Gastrocnemius medialis (tissue), 4 donors: ENCODE measurements at places on chromosomes 4 and X.

- no peak for DNase-seq
These were observed 127.7 kb downstream of the SLC7A11 start for GRCh38 chr4:138114434-138114833.

DNA sequence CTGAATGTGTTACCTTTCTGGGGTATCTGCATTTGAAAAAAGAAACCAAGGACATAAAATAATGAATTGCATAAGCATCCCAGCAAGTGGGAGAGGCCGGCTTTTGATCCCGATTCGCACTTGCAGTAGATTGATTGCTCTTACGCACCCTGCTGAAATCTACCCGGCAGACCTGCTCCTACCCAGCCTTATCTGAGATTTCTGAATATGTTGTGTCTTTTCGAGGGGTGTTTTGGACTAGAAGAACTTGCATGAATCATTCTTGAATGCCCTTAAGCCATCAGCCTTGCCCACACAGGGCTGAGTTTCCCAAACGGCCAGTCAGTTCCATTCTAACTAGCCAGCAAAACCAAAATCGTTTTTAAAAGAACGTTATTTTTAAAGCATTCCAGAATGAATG is 174.4 kb upstream of the BCOR start:
- no peak for DNase-seq

- no peak for DNase-seq
These were observed 22.0 kb downstream of the NDNF start for GRCh38 chr4:121050300-121050699.

GRCh38 chr4:152112190-152112589 is 351.4 kb upstream of the GATB start:
- DNase-seq = no peak

DNA sequence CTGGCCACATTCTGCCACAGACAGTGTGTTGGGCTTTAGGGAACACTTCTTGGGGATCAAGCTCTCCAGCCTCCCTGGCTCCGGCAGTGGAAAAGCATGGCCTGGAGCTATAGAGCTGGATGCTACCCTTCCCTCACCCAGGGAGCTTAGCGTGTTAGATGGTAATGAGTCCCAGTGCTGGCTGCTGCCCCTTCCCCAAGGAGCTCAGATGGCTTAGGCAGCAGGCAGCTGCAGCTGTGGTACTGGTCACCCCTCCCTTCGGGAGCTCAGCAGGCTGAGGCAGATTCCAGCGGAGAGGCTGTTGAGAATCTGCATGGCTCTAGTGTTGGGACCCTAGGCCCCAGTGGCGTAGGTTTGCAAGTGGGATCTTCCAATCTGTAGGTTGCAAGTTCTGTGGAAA is 19.5 kb downstream of the TMEM144 start:
- no peak for DNase-seq

- no peak for DNase-seq
These were observed 738.3 kb upstream of the TENM3 start for GRCh38 chr4:181504924-181505323.

GRCh38 chrX:30806187-30806728 is 82.8 kb downstream of the TAB3 start:
- DNase-seq = no peak

- DNase-seq = no peak
These were observed 113.5 kb downstream of the DDIT4L start for GRCh38 chr4:100076753-100077152.

- no peak for DNase-seq
These were observed 1460.8 kb downstream of the RAPGEF2 start for GRCh38 chr4:160563552-160564282.

DNA sequence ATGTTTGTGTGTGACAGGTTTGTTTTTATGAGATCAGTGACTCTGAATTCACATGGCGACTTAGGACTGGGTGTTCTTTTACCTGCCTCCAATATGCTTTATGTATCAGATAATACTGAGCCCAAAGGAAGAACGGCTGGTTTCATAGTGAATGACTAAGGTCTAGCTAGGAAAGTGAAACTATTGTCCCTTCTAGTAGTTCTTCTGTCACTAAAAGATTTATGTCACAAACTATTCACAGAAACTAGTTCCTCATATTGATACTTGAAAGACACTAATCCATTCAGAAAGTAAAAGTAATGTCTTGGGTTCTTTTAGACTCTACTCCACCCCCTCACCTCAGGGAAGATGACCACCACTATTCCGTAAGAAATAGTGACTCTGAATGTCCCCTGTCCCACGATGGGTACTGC is 81.7 kb downstream of the EGF start:
- no peak for DNase-seq

- no peak for DNase-seq
These were observed 95.0 kb downstream of the FAM53A start for GRCh38 chr4:1589098-1589497.

- DNase-seq = no peak
These were observed 24.7 kb upstream of the CT47A1 start for GRCh38 chrX:121010218-121010617.

DNA sequence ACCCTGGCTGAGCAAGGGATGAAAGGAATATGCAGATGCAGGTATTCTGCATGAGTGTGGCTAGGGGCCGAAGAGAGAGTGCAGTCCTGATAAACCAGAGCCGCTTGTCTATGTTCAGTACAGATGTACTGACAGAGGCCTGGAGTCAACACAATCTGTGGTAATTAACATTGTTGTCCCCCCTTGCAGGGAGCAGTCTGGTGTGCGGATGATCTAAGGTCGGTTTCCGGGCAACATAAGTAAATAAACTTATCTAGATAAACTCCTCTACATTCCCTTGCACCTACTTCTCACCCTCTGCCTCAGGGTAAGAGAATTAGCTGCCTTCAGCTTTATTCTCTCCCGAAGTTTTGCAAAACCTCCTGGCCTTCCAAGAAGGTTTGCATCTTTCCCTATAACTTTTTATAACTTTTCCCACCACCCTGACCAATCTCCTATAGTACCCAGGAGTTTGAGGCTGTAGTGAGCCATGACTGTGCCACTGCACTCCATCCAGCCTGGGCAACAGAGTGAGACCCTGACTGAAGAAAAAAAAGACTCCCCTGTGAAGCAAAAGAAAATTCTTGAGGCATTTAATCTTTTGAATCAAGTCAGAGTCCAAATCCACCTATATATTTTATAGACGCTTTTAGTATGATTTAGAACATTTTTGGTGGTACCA is 26.6 kb downstream of the SNX25 start:
- DNase-seq = no peak

DNA sequence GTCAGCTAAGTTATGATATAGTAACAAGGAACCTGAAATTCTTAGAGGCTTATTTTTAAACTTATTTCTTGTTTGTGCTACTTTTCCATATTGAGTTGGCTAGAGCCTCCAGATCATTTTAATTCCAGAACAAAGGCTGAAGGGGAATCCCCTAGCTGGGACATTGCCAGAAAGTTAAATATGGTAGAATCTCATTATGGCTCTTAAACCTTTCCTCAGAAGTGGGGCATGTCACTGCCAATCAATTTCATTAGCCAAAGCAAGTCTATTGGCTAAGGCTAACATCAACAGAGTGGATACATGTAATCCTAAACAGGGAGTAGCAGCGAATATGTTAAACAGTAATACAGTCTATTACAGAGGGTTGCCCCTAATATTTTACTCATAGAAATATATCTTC is 47.0 kb downstream of the FTHL17 start:
- no peak for DNase-seq

DNA sequence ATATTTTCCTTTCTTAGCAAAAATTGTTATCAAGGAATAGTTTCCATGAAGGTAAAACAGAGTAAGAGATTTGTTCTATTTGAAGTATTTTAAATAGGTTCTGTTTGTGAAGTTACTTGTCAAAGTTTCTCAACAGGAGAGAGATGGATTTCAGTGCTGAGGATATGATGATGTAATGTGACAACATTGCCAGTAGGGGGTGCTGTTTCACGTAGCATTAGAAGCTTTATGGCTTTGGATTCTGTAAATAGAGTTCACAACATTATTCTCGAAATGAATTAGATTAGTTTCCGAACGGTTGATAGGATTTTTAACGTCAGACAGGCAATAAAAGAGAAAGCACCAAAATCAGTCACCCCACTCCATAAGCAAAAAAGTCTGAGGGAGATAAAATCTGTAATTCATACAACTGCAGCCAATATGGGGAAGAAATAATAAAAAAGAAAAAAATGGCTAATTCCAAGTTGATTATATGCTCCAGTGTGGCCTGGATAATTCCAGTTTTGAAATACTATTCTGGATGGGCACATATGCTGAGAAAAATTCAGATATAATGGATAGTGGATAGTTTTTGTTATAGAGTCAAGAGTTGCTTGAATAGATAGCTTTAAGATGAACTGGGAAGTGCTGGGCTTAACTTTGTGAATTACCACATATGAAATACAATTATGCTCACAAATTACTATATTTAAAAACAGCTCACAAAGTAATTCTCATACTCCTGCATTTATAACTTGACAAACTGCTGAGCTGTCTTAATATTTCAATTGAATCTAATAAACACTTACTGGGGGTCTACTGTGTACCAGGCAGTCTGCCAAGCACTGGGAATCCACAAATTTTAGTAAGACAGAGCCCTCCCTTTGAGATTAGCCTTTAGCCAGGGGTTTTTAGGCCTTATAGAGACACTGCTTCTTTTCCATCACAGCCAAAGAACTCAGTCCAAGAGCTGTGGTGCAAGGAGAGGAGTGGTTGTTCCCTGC is 109.1 kb downstream of the GPAT3 start:
- DNase-seq = no peak

DNA sequence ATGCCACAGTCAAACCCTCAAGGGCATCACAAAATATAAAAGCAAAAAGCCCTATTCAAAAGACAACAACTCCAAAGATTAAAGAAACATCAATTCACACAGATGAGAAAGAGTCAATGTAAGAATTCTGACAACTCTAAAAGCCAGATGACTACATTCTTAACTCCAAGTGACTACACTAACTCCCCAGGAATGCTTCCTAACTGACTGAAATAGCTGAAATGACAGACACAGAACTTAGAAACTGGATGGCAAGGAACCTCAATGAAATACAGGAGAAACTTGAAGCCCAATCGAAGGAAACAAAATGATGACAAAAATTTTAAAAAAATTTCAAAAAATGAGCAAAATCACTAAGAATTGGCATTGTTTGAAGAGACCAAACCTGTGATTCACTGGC is 1047.6 kb upstream of the PCDH10 start:
- DNase-seq = no peak

DNA sequence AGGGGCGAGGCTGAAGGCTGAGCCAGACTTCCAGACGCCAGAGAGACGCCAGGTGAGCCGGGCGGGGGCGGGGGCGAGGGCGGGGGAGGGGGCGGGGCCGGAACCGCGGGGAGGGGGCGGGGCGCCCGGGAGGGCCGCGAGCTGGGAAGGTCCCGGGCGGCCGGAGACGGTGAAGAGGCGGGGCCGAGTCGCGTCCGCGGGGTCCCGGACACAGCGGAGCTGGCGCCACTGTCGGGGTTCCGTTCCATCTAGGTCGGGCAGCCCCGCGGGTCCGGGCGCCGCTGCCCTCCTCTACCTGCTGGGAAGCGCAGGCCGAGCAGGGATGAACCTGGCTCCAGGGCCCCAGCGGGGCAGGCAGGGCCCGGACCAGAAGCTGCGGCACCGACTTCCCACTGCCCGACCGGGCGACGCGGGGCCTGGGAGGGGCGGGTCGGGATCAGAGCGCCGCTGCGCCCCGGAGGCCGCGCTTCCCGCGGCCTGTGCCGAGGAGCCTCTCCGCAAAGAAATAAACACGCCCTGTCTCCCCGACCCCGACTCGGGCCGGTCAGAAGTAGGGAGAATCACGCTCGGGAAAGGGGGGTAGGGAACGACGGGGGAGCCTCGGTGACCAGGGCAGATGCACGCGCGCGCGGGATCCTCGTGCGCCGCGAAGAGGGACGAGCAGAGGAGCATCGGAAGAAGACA is 10.6 kb downstream of the HMX1 start:
- no peak for DNase-seq

DNA sequence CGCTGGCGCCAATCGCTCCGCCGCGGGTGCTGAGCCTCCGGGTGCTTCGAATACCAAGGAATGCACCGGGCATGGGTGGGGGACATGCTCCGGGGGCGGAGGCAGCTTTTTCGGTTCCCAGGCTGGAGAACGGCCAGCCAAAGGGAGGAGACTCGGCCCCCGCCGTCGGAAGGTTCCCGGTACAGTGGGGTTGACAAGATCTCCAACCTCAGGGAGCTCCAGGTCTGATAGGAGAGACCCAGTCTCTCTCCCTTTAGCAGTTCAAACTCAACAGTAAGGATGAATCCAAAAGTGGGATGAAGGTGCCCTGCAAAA is 29.1 kb upstream of the BCORL1 start:
- no peak for DNase-seq

- no peak for DNase-seq
These were observed 2.9 kb downstream of the TBC1D9 start for GRCh38 chr4:140753329-140753728.
